Natural killer cell (primary cell): ENCODE measurements at places on chromosomes 6 and 20. TPM values are rescaled to one million over a fixed set of nuclear protein-coding genes. Genes with fewer than 3 reads are reported as not detected.

DNA sequence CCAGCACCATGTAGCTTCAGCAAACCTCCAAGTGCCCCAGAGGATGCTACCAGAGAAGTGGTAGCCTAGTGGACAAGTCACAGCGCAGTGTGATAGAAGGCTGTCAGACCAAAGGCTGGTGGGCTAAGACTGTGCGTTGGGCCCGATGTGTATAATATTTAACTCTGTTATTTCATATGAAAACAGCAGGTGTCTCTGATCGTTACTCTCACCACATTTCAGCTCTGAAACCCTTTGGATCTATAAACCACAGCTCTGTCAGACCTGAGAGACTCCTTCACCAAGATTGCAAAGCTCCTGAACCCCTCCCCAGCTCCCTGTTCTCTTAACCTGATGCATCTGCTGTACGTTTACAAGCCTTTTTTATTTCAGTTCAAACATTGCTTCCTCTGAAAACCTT is 43.8 kb downstream of the ISM1 start:
- H3K4me3 ChIP-seq: no peak overlapping the region
- no peaks in the 10 kb centered on the region for H3K27me3 ChIP-seq
- no peaks in the 10 kb centered on the region for H3K36me3 ChIP-seq
- no peak for DNase-seq
- H3K27ac ChIP-seq: no peak overlapping the region

GRCh38 chr6:96844530-96844929 is 7.3 kb upstream of the GPR63 start:
- DNase-seq: no peak
- no peak overlapping the region for H3K4me3 ChIP-seq
- no peak overlapping the region for H3K27ac ChIP-seq
- no peaks in the 10 kb centered on the region for H3K36me3 ChIP-seq
- no peaks in the 10 kb centered on the region for H3K4me1 ChIP-seq
- peaks cover 5% of the 10 kb centered on the region for H3K27me3 ChIP-seq

- H3K36me3 ChIP-seq: no peaks in the 10 kb centered on the region
- peak; percentile 89 for DNase-seq
- H3K4me3 ChIP-seq: no peak overlapping the region
- no peaks in the 10 kb centered on the region for H3K27me3 ChIP-seq
- peak overlapping the region; percentile 26 for H3K27ac ChIP-seq
Observed at GRCh38 chr20:5056801-5057599, 55.7 kb upstream of the SLC23A2 start.

Gene LKAAEAR1
- not detected for total RNA-seq
